SW 1271 (cell line): ENCODE measurements at places on chromosomes 7 and 10.
A peak's percentile ranks its signal among the peaks of the same experiment; 100 is the strongest.

- no peak for DNase-seq
Measured at GRCh38 chr7:134799377-134799776, 19.9 kb downstream of the CALD1 start.

DNA sequence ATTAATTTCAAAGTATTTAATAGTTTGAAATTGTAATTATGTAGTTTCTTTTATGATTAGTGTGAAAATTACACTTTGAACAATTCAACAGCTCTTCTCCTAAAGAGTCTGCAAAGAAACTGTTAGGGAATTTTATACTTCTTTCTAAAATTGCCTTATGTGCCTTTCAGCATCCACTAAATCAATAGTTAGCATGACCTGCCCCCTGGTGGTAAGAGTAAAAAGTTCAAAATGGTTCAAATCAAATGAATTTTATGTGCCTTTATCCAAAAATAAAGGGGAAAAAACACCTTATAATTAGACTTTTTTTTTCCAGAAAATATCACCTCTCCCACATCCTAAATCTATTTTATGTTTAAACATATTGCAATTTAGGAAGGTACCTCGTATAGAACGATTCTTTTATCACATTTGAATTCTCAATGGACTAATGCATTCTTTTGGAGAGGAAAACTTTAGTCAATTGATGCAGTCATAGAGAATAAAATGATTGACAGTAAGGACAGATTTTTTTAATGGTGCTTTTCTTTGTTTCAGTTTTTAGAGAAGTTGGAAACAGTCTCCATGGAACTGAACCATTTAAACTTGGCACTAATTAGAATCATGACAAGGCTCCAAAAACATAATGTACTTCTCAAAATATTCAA lies 163.7 kb downstream of the SEMA3D start:
- peak; percentile 38 for DNase-seq

DNA sequence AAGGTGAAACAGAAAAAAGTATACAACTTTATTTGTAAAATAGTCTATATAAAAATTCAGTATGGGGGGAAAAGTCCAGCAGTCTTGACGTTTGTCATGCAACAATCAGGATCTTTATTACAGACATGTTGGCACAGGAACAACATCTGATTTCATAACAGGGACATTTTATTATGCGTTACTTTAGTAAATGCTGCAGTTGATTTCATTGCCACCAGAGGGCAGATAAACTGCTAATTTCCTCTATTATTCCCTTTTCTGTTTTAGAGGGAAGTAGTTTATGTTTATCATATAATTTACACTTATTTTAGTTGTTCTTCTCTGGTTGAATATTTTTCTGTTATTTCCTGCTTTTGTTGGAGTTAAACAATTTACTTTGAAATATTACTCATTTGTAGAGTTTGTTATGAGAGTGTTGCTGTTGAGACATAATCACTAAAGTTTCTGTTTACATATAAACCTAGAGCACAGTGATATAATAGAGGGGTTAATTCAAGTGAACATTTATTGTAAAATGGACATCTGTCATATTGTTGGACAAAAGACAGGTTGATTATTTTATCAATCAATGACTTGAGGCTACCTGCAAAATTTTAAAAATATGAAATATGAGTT lies 3.3 kb downstream of the PLXDC2 start:
- DNase-seq: no peak

GRCh38 chr10:8044908-8045725 lies 9.4 kb upstream of the GATA3 start:
- no peak for DNase-seq

GRCh38 chr10:92990615-92991014 lies 70.0 kb upstream of the CYP26C1 start:
- DNase-seq: no peak

- DNase-seq: no peak
Measured at GRCh38 chr7:56077681-56078080, 13.6 kb downstream of the SUMF2 start.

DNA sequence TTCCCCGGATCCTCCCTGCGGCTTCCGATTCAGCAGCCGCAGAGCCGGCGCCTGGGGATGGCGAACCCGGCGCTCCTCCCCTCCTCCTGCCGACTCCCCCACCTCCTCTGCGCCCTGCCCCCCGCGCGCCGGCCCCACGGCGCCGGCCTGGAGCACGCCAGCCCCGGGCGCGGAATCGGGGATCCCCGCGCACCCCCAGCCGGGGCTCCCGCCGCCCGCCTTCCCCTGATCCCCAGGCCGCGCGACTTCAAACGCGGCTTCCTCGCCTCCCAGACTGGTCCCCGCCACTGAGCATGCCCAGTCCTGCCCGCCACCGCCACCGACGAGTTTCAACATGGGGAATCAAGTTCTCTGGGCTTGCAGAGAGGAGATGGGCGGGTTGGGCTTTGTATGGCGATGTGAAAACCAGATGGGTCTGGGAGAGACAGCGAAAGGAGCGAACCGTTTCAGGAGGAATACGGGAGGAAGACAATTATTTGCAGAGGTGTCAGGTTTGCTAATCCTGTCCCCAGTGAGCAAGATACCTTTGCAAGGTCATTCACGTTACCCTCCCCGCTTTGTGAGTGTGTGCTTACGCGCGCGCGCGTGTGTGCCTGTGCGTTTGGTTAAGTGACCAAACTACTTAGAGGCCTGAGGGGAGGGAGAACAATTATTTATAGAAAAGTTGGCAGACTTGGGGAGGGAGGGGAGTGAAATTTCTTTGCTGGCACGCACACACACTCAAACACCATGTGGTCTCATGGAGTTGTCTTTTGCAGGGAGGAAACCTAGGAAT lies at the start of gene PANK1:
Gene PANK1 (minus strand): TSS at position 276 of the 775 bp plus-strand sequence. CDS start 351 bp downstream, outside the sequence.
- peak; percentile 62 for DNase-seq

DNA sequence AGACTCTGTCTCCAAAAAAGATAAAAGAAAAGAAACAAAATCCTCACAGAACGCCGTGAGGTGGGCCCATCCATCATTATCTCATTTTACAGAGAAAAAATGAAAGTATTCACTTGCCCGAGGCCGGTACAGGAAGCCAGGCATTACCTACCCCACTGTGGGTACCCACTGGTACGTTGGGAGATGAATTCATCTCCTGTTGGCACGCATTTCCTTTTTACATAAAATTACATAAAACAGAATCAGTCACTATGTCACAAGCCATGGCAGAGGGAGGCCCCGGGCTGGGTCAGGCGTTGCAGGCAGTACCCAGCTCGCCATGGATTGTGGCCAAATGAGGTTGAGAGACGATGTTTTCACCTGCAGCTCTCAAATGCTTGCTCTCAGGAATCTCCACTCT lies 38.6 kb upstream of the TNRC18 start:
- no peak for DNase-seq

GRCh38 chr7:146961617-146962016 lies 845.0 kb downstream of the CNTNAP2 start:
- no peak for DNase-seq

DNA sequence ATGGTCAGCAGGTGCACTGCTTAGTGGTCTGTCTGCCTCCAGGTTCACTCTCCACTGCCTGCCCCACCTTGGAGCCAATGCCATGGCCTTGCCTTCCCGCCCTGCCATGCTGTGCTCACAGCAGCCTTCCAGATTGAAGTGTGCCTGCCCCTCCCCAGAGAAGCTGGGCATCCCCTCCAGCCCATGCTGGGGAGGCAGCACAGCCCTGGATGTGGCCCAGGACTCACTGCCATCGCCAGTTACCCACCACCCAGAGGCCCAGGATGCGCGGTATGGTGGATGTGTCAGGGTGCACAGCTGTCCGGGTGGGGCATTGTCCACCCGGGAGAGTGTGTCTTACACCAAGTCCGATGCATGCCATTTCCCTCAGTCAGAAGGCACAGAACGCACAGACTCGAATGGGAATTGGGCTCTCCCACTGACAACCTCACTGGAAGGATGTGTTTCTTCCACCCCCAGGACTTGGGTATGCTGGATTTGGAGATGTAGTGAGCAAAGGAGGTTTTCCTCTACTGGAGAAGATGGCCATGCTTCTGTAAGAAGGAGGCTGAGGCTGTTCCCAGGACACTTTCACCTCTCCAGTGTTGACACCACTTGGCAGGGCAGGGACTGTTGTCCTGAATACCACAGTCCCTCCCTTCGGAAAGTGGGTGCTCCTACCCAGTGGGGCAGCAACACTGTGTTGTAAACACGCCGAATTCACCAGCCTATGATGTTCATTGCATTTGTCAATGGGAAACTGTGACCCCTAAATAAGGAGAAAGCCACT lies 122.0 kb downstream of the ADARB2 start:
- no peak for DNase-seq

DNA sequence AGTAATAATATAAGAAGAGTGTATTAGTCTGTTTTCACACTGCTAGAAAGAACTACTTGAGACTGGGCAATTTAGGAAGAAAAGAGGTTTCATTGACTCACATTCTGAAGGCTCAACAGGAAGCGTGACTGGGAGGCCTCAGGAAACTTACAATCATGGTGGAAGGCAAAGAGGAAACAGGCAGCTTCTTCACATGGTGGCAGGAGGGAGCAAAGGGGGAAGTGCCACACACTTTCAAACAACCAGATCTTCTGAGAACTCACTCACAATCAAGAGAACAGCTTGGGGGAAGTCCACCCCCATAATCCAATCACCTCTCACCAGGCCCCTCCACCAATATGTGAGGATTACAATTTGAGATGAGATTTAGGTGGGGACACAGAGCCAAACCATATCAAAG lies 212.5 kb upstream of the HDAC9 start:
- no peak for DNase-seq

DNA sequence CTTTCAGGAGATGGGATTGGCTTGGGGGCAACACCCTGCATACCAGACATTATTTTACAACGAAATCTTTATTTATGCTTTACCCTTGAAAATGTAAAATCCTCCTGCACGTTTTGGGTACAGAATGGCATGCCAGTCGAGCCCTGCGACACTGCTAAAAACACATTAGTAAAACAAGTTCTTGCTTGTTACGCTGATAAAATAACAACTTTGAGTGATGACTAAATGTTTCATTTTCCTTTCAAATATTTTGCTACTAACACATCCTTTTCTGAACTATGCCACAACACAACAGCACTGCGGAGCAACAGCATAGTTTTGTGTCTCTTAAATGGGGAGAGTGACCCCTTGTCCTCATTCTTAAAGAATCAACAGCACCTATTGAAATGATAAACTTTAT lies 76.0 kb upstream of the SEMA3D start:
- no peak for DNase-seq
